ENCODE measurements at places on chromosomes 5 and 9.

DNA sequence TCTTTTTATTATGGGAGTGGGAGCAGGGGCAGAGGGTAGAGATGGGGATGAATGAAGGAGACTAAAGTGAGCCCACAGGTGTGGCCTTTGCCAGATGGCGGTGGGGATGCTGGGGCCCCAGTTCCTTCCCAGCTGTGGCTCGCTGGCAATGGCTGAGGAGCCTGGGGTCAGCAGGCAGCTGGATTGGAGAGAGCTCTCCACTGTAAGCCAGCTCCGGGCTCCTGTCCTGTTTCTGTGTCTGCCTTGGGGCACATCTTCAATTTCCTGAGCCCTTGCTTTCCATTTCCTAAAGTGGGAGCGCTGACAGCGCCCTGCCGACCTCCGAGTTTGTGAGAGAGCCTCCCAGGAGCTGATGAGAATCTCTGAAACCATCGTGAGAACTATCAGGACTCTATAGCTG lies 75.6 kb upstream of the SPRY4 start:
- no peak for DNase-seq

DNA sequence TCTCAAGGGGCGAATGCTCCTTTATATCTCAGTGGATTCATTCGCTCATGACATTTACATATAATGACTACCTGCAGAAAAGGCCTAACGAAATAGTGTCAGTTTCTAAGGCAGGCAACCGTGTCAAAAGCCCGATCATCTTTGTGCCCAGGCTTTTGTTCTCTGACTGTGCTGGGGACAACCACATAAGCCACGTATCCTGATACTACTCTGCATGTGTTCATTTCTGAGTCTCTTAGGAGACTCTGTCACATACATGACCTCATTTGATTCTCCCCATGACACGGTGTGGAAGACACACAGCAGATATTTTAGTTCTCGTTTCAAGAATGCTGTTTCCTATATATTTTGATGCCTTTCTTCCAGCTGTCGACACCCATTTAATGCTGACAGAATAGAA lies 598.5 kb downstream of the BNC2 start:
- DNase-seq: no peak

- no peak for DNase-seq
These were observed 41.1 kb downstream of the FGF1 start for GRCh38 chr5:142644640-142645361.

- no peak for DNase-seq
These were observed 117.6 kb downstream of the EFNA5 start for GRCh38 chr5:107553117-107553555.

GRCh38 chr9:123996731-123997421 lies 14.7 kb upstream of the LHX2 start:
- DNase-seq: no peak

GRCh38 chr5:177328545-177329231 lies 17.0 kb upstream of the MXD3 start:
- no peak for DNase-seq

DNA sequence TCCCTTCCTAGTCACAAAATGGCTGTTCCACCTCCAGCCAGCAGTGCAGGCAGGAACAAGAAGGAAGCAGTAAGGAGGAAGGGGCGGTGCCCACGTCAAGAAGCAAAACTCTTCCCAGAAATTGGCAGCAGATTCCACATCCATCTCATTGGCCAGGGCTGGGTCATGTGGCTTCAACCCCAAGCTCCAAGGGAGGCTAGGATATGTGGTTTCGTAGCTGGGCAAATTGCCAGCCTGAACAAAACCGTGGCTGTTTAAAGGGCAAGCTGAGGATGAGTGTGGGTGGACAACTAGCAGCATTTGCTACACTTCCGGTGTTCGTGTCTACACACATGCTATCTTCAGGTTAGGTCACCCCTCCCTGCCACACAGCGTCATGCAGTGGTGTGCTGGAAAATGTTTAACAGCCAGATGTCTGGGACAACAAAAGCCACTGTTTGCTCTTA lies 92.1 kb upstream of the MAP1B start:
- DNase-seq: no peak

GRCh38 chr5:160471761-160472160 lies 50.1 kb downstream of the PTTG1 start:
- DNase-seq: no peak

GRCh38 chr9:108444400-108445358 lies 411.1 kb downstream of the ACTL7B start:
- DNase-seq: no peak

DNA sequence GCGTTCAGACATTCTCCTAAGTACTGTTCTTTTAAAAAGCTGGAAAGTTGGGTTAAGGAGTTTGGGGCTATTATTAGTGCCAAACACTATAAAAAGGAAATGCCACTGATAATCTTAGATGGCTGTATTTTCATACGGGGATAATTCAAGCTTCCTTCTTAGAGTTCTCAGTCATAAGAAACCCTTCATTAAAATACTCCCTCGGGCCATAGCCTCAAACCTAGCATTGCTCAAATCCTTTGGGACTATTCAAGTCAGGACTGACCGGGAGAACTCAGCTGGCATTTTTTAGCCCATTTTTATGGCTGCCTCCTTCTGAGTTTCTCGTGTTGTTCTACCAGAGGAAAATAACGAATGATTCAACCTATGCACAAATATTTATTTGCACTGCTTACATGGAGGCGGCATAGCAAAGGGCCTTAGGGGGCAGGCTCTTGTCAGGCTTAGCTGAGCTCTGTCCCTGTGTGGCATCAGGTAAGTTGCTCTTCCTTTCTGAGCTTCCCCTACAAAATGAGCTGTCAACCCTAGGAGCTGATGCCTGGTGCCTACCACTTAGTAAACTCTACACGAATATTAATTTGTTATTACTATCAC lies 33.5 kb upstream of the ADAM19 start:
- no peak for DNase-seq

DNA sequence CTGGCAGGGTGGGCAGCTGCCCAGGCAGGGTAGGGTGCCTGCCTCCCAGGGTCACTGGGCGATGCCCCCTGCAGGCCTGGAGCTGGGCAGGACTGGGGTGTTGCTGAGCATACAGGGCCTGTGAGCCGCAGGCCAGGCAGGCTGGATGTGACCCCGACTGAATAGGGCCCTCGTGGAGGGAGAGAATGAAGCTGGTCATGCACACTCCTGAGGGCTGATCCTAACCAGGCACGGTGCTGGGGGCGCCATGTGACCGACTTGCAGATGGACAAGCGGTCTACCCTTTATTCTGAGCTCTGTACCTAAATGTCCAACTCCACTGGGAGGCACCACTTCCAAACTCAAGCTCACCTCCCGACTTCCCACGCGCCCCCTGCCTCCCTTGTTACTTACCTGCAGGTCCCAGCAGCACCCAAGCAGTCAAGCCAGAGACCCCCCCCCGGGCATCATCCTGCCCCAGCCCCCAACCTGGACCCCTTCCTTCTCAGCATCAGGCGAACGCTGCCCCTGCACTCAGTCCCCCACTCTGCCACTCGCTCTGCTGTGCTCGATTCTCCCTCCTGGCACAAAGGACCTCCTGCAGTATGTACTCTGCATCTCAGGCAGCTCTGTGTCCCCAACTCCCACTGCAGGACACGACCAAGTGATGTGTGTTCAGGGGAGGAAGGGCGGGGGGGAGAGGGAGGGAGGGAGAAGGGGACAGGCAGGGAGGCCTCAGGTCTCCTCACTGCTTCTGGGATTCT lies 76.8 kb upstream of the PHYKPL start:
- DNase-seq: no peak

GRCh38 chr5:130159968-130160367 lies 255.7 kb downstream of the CHSY3 start:
- DNase-seq: no peak

DNA sequence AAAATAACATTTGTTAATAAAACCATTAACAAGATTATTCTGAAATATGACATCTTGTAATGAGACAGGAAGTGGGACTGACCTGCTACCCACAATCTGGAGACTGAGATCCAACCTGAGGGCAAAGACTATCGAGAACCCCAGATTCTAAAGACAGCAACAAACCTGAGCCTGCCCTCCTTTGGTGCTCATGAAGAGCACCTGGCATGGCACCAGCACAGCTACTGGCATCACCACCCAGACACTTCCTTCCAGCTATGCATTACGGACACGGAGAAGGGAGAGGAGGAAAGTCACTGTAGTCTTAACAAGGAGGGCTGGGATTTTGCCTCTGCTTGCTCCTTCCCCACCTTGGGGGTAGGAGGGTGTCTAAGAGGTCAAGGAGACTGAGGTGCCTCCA lies 105.5 kb downstream of the AUH start:
- DNase-seq: no peak

GRCh38 chr5:161676103-161676502 lies 9.4 kb upstream of the GABRA6 start:
- no peak for DNase-seq

DNA sequence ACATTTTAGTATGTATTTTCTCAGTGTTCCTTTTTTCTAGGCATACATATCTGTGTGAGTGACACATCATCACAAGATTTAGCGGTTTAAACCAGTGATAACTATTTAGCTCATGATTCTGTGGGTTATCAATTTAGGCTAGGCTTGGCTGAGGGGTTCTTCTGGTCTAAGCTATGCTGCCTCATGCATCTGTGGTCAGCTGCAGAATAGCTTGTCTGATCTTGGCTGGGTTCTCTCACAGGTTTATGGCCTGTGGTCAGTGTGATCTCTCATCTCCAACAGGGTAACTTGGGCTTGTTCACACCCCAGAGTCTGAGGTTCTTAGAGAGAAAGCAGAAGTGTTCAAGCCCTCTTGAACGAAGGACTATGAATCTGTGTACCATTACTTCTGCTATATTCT lies 363.3 kb downstream of the KDM4C start:
- DNase-seq: no peak

DNA sequence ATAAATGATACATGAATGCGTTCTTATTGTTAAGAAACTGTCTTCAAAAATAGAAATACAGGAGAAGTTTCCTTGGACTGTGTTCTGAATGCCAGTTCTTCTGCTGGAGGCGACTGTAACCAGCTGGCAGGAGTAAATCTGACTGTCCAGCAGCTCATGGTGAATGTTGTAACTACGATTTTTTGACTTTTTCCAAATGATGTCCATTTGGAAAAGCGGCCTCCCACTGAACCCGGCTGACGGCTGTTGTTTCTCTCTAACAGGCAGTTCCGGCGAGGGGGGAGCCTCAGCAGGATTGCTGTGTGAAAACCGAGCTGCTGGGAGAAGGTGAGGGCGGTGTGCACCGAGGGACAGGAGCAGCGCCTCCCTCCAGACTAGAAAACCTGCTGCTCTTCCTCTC lies 91.9 kb downstream of the EHMT1 start:
- no peak for DNase-seq

DNA sequence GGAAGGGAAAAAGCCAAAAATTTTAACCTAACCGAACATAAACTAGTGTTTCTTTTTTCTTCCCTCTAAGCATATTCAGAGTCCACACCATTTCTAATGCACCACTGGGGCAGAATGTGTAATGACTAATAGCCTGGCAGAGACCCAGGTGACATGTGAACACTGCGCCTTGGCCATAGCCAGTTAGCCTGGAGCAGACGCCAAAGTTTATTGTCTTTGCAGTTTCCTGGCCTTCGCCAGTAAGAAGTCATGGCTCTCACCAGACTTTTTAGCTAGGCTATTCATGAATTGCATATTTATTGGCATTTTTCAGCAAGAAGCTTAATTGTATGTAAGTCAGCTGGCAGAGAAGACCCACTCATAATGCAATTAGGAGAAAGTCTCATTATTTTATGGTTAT lies 182.8 kb upstream of the SLC27A6 start:
- DNase-seq: no peak

DNA sequence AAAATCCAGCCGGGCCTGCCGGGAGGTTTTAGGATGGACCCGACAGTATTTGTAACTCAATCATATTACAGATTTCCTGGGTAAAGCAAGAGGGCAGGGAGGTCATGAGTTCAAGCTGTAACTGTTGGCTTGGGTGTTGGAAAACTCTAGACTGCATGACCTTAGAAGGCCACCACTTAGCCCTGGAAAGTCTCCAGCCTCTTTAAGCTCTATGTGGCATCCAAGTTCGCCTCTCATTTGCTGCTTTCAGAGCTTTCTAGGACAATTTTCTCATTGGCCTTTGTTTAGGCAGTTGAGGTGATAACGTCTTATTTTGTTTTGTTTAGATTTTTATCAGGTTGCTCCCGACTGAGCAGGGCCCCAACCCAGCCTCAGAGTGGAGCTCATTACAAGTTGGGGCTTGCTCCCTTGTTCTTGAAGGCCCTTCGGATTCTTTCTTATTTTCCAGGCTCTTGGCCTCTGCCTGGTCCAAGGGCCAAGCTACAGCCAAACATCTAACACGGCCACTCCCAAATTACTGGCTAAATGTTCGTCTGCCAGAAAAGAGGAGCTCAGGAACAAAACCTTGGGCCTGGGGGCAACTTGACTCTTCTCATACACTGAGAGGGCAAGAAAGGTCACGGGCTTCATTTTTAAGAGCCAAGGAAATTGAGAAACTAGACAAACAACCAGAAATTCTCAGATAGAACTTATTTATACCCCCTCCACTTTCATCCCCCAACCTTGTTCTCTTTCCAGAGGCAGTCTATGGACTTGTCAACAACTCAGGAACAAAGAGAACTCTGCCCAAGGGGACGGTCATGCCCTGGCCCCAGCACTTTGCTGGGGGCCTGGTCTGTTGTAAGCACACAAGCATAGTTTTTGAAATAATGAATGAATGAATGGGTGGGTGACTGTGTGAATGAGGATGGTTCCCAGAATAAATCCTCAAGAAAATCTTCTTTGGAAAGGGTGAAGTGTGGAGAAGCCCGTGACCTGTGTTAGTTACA lies 526.9 kb downstream of the BNC2 start:
- DNase-seq: no peak

- DNase-seq: no peak
These were observed 80.0 kb upstream of the C9orf72 start for GRCh38 chr9:27653246-27653645.

GRCh38 chr5:133109655-133110483 lies 58.1 kb downstream of the HSPA4 start:
- DNase-seq: no peak

Data from GM19239 (cell line).